Stimulated activated CD8-positive, alpha-beta memory T cell treated with anti-CD3 and anti-CD28 coated beads, Interleukin-7, amount 100 ng/mL, for 1 hour (primary cell): ENCODE measurements at places on chromosomes 7 and 10.

- DNase-seq = no peak
Observed at GRCh38 chr10:11563936-11564335, 47.5 kb downstream of the USP6NL start.

- DNase-seq = no peak
Observed at GRCh38 chr7:135879233-135879632, 97.9 kb downstream of the MTPN start.

GRCh38 chr7:154409703-154410311 lies 357.6 kb downstream of the DPP6 start:
- DNase-seq = no peak

DNA sequence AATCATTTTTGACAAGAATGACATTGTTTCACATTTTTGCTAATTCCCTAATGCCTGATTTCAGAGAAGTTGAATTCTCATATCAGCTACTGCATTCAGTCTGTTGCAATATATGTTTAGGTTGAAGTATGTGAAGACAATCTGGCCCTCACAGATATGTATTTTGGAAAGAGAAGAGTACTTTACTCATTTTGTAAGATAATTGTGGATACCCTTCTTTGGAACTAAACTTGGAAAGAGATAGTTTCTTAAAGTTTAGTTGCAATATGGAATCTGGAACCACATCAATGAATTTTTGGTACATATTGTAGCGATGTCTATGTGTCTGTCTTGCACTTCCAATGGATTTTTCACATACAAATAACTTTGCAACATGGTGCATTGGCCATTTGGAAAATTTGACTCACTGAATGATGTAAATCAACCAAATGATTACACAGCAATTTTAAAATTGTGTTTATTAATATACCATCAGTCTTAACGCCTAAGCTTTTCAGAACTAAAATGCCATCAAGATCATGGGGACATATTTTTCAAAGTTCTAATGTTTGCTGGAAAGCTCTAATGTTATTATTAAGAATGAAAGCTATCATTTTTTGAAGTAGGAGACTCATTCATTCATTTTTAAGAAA lies 39.3 kb upstream of the TMEM26 start:
- no peak for DNase-seq

GRCh38 chr7:84705079-84705478 lies 481.8 kb downstream of the SEMA3D start:
- no peak for DNase-seq

DNA sequence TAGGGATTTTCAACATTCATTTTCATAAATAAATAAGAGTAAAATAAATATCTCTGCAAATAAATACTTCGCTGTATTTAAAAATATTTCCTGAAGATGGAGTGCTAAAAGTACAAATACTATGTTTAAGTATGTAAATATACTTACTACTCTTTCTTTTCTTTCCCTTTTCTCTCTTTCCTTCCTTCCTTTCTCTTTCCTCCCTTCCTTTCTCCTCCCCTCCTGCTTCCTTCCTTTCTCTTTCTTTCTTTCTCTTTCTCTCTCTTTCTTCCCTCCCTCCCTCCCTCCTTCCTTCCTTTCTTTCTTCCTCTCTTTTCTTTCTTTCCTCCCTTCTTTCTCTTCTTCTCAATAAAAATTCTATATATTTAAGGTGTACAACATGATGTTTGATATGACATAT lies 496.1 kb downstream of the CCSER2 start:
- DNase-seq = no peak

- DNase-seq = no peak
Observed at GRCh38 chr7:117272017-117272759, 50.7 kb downstream of the WNT2 start.

- no peak for DNase-seq
Observed at GRCh38 chr7:112502700-112503099, 21.9 kb downstream of the LSMEM1 start.

GRCh38 chr7:134527979-134528371 lies 608 bp downstream of the AKR1B10 start:
- no peak for DNase-seq

- no peak for DNase-seq
Observed at GRCh38 chr10:59176241-59177030, at the start of gene PHYHIPL. Gene PHYHIPL, plus strand, starts transcription at chr10:59176643. Its CDS starts 211 bp downstream, at chr10:59176854.

DNA sequence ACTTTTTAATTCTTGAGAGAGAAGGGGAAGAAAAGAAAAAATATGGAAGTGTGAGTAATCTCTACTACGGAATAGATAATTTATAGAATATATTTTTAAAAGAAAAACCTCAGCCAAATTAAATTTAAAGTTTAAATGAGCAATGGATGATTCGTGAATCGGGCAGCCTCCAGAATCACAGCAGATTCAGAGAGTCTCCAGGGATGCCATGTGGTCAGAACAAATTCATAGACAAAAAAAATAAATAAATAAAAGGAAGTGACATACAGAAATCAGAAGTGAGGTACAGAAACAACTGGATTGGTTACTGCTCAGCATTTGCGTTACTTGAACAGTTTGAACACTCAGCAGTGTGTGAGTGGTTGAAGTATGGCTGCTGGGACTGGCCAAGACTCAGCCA lies 53.0 kb downstream of the PHYHIPL start:
- no peak for DNase-seq

DNA sequence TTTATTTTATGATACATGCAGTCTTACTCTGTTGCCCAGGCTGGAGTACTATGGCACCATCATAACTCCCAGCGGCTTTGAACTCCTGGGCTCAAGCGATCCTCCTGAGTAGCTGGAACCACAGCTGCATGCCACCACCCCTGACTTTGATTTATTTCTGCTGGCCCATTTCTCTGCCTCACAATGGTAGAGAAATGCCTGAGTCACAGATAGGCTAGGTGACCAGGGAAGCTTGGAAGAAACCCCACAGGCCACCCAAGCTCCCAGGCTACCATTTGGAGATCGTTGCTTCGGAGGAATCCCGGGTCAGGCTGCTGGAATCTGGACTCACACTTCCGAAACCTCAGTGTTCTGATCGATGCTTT lies 17.4 kb upstream of the BAIAP2L1 start:
- DNase-seq = no peak

GRCh38 chr10:119444866-119445265 lies 97.7 kb downstream of the RGS10 start:
- DNase-seq = no peak

DNA sequence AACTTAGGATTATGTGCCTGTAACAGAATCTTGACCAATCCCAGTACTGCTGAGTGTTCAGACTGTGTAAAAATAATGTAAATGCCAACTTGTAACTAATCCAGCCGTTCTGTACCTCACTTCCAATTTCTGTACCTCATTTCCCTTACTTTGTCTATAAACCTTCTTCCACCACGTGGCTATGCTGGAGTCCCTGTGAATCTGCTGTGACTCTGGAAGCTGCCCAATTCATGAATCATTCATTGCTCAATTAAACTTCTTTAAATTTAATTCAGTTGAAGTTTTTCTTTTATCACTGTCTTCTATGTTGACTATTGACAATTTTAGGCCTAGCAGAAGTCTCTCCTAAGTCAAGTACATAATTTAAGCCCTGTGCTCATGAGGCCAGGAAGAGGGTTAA lies 215.3 kb upstream of the RHOBTB1 start:
- DNase-seq = no peak

DNA sequence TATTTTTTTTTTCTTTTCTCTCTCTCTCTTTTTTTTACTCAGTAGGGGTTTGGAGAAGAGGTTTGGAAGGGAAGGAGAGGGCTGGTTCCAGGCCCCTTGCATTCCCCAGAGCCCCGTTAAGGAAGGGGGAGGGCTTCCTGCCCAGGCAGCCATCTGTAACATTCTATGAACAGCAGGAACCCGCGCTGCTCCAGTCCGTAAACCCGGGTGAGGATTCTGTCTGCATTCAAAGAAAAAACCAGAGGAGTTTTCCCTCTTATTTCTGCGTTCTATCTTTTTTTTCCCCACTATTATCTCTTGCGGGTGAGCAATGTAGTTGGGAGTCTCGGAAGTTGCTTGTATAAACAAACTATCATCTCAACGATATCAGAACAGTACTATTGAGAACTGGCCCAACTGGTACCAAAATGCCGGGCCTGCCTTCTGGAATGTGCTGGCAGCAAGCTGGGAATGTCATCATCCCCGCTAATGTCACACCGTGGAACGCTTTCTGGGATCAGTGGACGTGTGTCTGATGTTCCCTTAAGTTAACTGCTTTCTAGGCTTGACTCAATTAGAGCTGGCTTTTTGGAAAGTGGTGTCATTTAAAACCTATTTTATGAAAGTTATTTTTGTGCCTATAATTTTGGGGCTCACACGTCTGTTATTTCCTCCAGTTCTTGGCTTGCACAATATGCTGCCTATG lies 153.1 kb upstream of the MEOX2 start:
- DNase-seq = no peak

- no peak for DNase-seq
Observed at GRCh38 chr7:130145424-130146100, 59.6 kb downstream of the TMEM209 start.

DNA sequence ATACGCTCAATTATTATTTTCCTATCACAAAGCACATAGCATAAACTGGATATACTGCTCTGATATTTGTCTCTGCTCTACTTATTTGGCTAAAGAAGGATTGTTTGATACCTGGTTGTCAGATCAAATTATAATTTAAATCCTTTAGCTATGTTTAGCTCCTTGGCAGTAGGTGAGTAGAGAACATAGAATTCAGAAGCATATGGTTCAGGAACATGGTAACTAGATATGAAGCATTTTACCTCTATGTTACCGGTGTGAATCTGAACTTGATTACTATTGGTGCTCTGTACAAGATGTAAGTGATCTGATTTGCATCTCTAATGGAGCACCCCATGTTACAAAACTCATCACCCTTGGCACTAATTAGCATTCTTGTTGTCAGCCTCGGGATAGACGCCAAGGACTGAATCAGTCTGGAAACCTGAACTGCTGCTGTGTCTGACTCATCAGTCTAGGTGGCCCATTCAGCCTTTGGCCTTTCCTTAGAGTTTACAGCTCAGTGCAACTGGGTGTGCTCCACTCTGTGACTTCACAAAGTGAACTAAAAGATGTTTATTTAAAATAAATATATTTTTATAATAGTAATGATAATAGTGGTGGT lies 12.3 kb upstream of the MYPN start:
- no peak for DNase-seq
